ENCODE measurements at places on chromosomes 5 and 9.

GRCh38 chr9:134065612-134066419, 2.0 kb downstream of the BRD3 start:
- DNase-seq = no peak

DNA sequence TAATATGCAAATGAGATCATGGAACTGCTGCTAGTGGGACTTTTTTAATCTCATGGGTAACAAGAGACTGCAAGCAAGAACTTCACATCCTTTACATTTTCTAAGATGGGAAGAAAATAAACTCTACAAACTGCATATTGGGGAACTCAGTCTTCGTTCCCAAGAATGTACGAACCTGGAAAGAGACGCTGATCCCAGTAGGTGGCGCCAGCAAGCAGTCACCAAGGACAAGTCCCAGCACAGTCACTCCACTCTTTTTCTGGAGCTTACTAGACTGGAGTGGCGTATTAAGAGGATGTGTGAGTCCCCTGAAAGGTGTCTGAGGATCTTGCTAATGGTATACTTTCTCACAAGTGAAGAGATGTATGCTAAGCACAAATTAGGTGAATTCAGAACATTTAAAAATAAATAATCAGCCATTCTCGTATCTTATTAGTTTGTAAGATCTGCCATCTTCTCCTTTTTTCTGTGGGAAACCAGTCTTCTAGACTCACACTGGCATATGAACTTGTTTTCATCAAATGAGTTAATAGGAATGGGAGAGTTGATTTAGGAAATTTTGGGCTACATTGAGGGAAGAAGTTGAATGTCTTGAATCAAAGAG, 16.0 kb upstream of the PUM3 start:
- peak; percentile 18 for DNase-seq

DNA sequence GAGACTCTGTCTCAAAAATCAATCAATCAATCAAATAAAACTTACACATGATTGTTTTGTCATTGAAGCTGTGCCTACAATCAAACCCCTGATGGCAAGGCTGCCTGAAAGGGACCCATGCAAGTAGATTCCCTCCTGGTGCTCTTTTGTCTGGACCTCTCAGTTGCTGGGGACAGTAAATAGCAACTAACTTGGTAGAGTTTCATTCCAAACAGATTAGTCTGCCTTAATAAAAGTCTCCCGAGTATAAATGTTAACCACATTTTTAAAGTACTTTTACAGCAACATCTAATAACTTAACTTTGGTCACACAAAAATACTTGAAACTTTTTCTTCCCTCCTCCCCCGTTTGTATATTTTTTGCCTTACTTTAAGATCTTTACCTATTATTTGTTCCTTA, 105.5 kb downstream of the FEM1C start:
- DNase-seq = no peak

GRCh38 chr9:126614088-126614454, 343 bp downstream of the LMX1B start:
- no peak for DNase-seq

GRCh38 chr9:136697821-136698526, 10.7 kb upstream of the AGPAT2 start:
- DNase-seq = no peak

GRCh38 chr9:106218427-106218826, 524.1 kb downstream of the TMEM38B start:
- DNase-seq = no peak

DNA sequence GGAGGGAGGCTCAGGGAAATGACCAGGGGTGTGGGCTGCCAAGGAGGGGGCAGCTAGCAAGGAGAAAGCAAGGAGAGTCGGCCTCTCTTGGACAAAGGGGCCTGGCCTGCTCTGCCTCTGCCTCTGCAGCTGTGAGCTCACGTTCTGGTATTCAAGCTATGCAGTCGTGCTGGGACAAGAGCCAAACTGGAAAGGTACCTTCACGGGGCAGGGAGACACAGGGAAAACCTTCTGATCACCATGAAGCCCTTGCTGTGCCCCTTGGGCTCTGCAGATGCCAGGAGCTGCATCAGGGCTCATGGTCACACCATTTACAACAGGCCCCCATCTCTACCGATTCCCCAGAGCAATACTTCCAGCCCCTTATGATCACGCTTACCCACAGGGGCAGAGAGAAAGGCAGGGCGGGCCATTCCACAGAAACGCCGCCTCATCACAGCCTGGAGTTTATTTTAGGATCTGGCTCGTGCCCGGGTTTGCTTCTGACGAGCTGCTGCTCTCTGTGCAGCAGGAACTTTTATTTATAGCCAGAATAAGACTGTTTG, 63.2 kb downstream of the PRRT1B start:
- DNase-seq = no peak

DNA sequence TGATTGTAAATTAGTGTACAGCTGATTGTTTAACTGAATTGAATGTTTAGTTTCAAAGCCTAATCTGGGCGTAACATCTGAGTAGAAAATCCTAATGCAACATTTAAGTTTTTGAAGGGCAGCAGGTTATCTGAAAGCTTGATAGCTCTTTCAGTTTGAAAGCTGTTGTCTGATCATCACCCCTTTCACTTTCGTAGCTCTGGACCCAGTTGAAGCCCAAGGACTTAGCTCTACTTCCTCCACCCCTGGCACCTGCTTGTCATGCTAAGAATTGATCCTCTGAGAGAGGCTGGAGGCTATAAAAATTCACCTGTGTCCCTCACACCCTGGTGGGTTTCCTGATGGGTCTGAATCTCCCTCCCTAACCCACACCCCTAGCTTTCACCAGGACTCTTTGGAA, 86.0 kb downstream of the ZFAND5 start:
- no peak for DNase-seq

DNA sequence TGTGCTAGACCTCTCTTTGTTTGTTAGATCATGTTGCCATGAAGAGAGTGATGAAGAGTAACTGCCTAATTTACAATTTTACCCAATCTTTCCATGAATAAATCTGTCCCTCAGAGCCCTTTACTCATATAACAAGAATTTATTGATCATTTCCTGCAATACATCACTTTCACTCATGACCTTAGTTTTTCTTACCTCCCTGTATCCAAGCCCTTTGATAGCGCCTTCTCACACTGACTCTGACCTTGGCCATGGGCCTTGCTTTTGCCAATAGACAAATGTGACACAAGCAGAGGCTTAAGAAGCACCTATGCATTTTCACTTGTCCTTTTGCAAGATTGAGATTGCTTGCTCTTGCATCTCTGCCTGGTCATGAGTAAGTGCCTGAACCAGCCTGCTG, 288.1 kb downstream of the NNT start:
- DNase-seq = no peak

GRCh38 chr5:178201927-178202235, 2.5 kb upstream of the HNRNPAB start:
- DNase-seq = no peak

GRCh38 chr5:149496166-149496565, 55.1 kb downstream of the CSNK1A1 start:
- DNase-seq = no peak

DNA sequence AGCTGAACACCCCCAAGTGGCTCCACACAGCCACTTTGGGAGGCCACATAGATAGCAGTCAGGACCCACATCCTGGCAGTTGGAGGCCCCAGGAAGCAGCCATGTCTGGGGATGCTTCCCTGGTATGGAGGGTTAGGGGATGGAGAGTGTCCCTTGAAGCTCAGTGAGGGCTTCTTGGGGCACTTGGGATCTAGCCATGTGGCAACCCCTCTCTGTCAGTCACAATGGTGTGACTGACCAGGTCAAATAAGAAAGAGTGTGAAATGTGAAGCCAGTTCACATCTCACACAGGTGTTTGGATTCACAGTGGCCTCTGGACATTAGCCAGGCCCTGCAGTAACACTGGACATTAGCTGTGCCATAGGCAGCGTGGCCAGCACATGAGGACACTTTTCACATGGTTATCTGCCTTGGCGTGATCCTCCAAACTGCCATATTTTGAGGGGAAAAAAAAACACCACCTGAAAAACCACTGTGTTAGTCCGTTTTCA, 53.9 kb upstream of the IL17B start:
- no peak for DNase-seq

DNA sequence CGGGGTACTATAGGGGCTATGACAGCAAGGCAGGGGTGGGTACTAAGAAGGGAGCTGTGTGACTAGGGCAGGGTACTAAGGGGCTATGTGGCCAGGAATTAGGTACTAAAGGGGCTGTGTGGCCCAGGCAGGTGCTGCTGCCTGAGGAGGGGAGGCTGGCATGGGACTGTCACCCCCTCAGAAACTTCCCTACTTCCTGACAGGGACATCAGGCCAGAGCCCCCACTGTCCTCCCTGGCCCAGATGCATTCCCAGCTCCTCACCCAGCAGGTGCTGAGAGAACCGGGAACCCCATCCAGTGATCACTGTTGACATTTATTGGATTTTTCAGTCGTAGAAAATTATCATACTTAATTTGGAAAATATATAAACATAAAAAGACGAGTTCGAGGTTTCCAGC, 26.6 kb downstream of the IRX2 start:
- DNase-seq = no peak

GRCh38 chr5:156920042-156920860, 42.8 kb downstream of the TIMD4 start:
- DNase-seq = no peak

- DNase-seq = no peak
Measured at GRCh38 chr9:131747352-131747751, 7.5 kb upstream of the RAPGEF1 start.

Data from NCI-H524 (cell line).